ENCODE measurements at places on chromosomes 3 and 15. TPM values are rescaled to one million over a fixed set of nuclear protein-coding genes. Genes with fewer than 3 reads are reported as not detected.

GRCh38 chr3:65174713-65175112 lies 486.9 kb upstream of the ADAMTS9 start:
- DNase-seq, result no peak

- no peak for DNase-seq
Observed at GRCh38 chr3:108281670-108282069, 14.7 kb upstream of the HHLA2 start.

DNA sequence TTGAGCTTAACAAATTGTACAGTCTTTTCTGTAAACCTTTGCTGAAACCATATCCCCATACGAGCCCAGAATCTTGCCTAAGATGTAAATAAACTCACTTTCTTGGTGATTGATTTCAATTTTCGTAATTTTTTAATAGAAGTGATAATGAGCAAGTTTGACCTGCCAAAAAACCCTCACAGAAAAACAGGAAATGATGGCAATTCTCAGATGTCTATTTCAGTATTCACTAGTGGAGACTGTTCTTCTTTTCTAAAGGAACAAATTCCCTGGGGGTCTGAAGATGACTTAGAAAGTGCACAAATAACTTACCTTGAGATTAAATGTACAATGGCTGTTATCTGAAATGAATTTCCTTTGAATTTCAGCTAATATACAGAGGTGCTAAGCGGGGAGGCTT lies 116.5 kb upstream of the CMC1 start:
- DNase-seq, result no peak

GRCh38 chr3:47324278-47324865 lies 41.6 kb downstream of the KLHL18 start:
- peak; percentile 74 for DNase-seq

DNA sequence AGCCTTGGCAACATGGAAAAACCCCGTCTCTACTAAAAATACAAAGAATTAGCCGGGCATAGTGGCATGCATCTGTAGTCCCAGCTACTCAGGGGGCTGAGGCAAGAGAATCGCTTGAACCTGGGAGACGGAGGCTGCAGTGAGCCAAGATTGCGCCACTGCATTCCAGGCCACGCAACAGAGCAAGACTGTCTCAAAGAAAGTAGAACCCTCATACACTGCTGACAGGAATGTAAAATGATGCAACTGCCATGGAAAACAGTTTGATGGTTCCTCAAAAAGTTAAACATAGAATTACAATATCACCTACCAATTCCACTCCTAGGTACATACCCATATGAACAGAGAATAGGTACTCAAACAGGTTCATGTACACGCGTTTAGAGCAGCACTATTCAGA lies 158.9 kb downstream of the TBC1D5 start:
- no peak for DNase-seq

- no peak for DNase-seq
Observed at GRCh38 chr3:48301800-48302166, 31.7 kb downstream of the SPINK8 start.

GRCh38 chr3:159748425-159748824 lies 240.2 kb upstream of the IL12A start:
- no peak for DNase-seq

GRCh38 chr3:106589311-106589942 lies 720.6 kb upstream of the CBLB start:
- peak; percentile 4 for DNase-seq

DNA sequence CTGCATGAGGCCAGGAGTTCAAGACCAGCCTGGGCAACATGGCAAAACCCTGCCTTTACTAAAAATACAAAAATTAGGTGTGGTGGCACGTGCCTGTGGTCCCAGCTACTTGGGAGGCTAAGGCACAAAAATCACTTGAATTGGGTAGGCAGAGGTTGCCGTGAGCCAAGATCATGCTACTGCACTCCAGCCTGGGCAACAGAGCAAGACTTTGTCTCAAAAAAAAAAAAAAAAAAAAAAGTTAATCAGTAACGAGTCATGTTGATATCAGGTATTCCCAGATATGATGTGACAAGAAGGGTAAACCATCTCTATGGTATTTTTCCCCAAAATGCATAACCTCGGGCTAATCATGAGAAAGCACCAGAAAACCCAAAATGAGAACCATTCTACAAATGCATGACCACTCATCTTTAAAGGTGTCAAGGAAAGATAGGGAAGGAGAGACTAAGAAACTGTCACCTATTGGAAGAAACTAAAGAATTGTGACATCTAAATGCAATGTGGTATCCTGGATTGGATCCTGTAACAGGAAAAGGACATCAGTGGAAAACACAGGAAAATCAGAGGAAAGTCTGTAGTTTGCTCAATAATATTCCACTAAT lies 66.5 kb upstream of the MAP4 start:
- DNase-seq, result no peak

The LYZL4 gene
- total RNA-seq, result 1.5 TPM

All from RPMI7951 (cell line).